ENCODE measurements at places on chromosomes 2 and 18. TPM values are rescaled to one million over a fixed set of nuclear protein-coding genes. Genes with fewer than 3 reads are reported as not detected.

The CSRNP3 gene
- 0.70 TPM for total RNA-seq

The ASPRV1 gene
- total RNA-seq: 0.31 TPM

The POTEC gene
- total RNA-seq: not detected

The MC5R gene
- total RNA-seq: not detected

All from esophagus squamous epithelium (tissue), 5 donors.